ENCODE measurements at places on chromosomes 6 and 20.
A peak's percentile ranks its signal among the peaks of the same experiment; 100 is the strongest.

- no peak for DNase-seq
These were observed 236.8 kb downstream of the LY86 start for GRCh38 chr6:6825193-6825784.

GRCh38 chr20:15930311-15931305 is 642.6 kb downstream of the KIF16B start:
- peak; percentile 40 for DNase-seq

GRCh38 chr20:4176187-4176586 is 160.8 kb upstream of the RNF24 start:
- DNase-seq, result no peak

DNA sequence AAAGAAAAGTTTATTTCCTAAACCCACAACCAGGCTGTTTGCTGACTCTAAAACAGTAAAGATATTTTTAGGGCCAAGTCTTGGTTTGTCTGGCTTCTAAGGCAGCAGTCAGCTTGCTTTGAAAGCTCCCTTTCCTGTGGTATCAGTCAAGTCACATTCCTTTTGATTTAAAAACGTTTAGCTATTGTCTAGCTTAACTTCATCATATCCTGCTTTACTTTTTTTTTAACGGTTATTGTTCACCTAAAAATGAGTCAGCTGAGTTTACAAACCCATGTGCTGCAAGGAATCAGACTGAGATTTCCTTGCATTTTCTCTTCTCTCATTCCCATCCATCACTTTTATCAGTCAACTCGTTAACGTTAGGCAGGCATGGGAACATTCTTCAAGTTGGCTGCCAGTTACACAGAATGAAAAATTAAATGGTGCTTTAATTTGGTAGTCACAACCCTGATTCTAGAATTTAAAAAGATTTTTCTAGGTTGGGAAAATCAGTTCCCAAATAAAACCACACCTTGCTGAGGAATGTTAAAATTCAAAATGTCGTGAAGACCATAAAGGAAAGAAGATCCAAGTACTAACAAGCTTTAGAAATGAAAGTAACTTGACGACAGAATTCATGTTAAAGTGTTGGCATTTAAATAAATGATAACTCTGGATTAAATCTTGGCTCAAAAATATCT is 45.9 kb downstream of the ELOVL5 start:
- no peak for DNase-seq

DNA sequence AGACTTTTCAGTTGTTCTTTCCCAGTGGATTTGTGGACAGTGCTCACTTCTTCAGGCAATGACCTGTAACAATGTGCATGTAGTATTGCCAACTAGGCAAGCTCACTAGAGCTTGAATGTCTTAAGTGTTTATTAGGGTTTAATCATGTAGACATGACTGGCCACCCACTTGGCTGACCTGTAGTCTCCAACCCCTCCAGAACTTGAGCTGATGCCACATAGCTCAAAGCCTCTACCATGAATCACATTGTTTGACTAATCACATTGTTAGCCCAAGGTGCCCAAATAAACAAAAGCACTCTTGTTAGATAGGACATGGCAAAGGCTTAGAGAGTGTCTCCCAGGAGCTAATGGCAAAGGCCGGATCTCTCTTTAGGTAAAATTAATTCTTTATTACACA is 272.7 kb downstream of the GRIK2 start:
- peak; percentile 12 for DNase-seq

DNA sequence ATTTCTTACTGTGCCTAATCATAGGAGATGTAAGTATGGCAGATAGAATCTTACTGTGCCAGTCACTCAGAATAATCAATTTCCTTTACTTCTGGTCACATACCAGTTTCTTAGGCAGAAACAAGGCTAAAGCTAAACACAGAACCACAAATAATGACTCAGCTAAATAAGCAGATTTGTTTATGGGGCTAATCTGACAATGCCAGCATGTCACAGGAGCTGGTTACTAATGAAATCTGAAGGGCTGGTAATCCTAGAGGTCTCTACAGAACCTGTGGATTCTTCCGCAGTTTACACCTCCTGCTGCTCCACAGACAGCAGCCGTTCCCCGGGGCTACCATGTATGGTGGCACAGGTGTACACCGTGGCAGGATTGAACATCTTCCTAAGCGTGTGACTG is 80.8 kb downstream of the LYRM4 start:
- no peak for DNase-seq

DNA sequence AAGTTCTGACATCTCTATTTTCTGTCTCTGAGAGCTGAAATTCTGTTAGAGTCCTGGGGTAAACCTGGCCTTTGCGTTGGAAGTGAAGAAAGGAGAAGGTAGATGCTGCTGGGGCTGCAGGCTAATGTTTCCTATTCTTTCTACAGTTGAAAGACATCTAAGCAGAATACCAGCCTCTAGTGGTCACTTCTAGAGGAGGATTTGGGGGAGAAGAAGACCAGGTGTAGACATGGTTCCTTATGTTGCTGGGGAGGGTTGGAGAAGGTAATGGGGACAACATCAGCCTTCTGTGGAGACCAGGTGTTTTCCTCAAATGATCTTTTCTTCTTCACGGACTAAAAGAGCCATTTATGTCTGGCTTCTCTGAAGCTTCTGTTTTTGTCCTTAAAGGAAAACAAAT is 62.6 kb downstream of the BTBD3 start:
- no peak for DNase-seq

GRCh38 chr6:149134511-149134933 is 183.0 kb upstream of the TAB2 start:
- DNase-seq, result peak; percentile 52

All from foreskin melanocyte (primary cell).